ENCODE measurements at places on chromosomes 5 and 9. TPM values are rescaled to one million over a fixed set of nuclear protein-coding genes. Genes with fewer than 3 reads are reported as not detected.

SHLD3 gene
- total RNA-seq = 13.0 TPM

FCN1 gene
- total RNA-seq = 0.82 TPM

MLANA gene
- total RNA-seq = not detected

SLC25A2 gene
- total RNA-seq = not detected

C5orf58 gene
- total RNA-seq = not detected

- DNase-seq = no peak
Measured at GRCh38 chr5:66881480-66882161, 285.4 kb downstream of the MAST4 start.

DNA sequence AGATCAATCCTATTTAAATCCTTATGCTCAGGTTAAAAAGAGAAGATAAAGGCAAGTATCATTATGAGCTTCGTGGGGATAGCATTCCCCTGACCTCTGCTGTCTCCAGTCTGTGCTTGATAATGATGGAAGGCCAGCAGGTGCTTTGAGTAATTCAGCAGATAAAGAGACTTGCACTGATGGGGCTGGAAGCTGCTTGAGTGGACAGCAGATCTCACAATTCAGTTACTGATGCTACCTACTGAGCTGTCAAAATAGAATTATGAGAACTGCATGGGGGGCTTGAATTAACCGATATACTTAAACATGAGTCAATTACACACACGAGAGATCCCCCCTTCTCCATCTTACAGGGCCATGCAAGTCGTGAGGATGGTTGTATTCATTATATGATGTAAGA lies 107.7 kb upstream of the GPR151 start:
- DNase-seq = no peak

DNA sequence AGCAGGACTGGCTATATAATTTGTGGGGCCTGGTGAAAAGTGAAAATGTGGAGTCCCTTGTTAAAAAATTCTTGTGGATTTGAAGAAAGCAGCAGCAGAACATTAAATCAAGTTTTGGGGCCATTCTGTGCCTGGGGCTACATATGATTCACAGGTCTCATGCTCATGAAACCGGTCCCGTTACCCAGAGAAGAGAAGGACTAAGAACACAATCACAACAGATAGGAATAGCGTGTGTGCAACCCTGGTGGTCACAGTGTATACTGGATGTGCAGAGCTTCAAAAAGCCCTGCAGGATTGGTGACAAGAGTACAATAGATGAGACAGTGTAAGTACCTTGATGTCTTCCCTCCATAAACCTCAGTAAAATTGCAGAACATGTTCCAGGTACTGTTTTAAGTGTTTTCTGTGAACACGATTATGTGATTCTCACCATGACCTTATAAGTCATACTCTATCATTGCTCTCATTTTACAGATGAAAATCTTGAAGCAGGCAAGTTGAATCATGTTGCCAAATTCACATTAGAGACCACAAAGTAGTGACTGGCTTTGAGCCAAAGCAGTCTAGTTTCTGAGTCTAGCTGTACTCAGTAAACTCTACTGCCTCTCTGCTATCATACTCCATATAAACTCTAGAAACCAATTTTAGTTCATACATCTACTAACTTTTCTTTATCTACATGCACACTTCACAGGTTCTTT lies 636.5 kb downstream of the TAF11L14 start:
- DNase-seq = no peak

DNA sequence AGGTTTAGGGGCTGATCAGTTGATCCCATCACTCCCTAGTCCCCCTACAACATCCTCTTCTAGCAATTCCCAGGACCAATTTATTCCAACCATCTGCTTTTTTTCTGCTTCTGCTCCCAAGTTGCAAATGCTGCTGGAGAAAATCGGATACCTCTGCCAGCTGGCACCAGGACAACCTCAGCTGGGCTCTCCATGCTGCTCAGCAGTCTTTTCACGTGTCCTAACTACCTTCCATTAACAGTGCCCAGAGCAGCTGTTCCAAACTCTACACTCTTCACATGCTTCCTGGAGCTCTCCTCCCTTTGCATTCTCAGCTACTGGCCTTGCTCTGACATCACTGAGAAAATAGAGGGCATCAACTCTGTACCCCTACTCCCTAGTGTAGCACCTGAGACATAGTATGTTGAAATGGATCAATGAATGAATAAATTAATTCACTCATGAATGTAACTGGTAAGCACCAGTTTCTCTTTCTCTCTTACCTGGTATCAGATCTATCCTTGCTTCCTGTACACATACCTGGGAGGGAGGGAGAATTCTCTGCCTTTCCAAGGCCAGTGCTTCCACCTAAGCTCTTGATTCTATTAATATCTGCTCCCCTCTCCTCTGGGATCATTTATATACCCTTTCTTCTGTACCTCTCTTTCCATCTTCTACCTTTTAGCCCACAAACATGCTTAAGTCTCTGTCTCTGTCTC lies 191.0 kb downstream of the RAB3C start:
- DNase-seq = peak; percentile 4

- DNase-seq = no peak
Measured at GRCh38 chr5:76439929-76440328, 36.8 kb downstream of the IQGAP2 start.

DNA sequence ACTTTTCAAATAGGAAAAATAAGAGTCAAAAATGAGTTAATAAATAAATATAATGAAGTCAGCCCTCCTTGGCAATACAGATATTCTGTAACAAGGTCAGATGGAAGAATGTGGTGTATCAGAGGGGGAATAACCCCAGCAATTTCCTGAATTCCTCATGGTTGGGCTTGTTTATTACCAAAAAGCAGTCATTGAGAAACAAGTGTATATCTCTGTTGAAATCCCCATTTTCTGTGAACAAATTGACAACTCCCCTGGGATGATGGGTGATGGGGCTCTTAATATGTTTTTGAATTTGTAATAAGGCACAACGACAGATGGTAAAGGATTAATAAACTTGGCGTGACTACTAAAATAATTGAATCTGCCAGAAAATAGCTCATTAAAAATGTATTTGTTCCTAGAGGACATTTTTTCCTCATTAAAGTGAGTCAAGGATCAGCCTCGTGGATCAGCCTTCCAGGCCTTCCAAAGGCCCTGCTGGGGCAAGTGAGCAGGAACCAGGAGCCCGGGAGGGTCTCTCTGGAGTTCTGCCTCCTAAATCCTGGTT lies 34.2 kb downstream of the THBS4 start:
- no peak for DNase-seq

- DNase-seq = no peak
Measured at GRCh38 chr9:89984214-89984613, 379.4 kb downstream of the GADD45G start.

- DNase-seq = no peak
Measured at GRCh38 chr5:13566871-13567339, 377.6 kb downstream of the DNAH5 start.

DNA sequence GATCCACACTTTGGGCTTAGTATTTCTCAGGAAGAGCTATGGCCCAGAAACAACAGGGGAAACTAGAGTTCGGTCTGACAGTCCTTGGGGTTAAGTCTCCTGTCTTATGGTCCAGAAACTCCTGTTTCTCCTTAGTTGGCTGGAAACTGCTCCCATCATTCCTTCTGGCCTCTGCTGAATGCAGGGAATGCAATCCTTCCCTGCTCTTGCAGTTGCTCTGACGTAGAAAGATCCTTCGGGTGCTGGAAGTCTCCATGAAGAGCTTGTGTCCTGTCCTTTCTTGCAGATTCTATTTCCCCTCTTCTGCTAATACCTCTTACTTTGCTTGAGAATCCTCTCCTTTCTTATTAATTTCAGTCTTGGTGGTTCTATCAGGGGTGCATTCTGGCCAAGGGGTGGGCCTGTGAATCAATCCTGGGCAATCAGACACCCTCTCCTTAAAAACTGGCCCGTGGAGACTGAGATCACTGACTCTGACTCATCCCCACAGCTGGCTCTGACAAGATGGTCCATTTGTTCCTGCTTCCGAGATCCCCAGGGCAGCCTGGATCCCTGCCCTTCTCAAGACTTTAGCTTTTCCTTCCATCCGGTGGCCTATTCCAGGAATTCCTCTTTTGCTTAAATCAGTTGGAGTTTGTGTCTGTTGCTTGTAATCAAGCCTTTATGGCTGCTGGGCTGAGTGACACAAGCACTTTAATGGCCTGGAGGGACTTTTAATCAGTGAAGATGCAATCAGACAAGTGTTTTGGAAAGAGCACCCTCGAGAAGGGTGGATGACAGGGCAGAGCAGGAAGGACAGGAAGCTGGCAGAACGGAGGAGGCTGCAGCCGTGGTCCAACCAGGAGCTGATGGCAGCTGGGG lies 23.7 kb downstream of the PTGS1 start:
- DNase-seq = no peak

DNA sequence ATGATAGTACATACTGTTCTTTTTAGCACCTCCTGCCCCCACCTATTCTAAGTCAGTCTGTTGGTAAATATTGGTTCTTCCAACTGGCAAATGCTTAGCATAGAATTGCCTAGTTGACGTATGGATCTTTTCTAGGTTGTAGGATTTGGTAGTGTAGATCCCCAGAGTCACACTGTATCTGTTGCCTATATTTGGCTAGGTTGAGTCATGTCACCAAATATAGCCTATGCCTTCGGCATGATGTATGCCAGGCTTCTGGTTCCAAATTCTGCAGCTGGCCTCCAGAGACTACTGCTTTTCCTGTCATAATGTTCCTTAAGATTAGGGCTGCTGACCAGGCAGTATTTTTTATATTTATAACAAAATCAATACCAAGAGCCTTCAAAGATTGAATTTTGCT lies 38.2 kb downstream of the CPEB4 start:
- DNase-seq = peak; percentile 22

DNA sequence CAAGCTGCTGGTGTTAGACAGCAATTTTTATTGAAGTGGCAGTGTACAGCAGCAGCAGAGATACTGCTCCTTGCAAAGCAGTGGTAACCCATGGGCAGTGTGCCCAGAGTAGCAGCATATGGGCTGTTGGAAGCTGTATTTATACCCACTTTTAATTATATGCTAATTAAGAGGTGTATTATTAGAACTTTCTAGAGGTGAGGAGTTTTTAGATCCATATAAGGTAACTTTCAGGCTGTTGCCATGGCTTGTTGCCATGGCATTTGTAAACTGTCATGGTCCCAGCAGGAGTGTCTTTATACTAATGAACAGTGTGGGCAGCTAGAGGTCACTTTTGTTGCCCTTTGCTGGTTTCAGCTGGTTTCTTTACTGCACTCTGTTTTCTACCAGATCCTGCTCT lies 3.7 kb upstream of the PJA2 start:
- DNase-seq = no peak

DNA sequence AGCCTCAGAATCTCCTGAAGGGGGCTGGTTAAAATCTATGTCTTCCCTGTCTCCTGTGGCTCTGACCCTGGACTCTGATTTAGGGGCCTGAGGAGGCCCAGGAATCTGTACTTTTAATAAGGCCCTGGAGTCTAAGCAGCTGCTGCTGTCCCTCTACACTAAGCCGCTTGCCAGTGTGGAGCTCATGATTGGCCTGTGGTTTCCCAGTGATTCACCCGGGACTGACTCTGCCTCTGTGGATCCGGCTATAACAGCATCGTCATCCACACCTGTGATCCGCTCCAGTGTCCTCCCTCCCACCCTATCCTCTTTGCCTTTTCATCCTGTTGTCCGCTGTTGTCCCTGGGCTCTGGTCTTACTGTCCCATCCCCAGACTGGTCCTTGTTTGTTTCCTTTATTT lies 3.7 kb downstream of the SLC31A2 start:
- no peak for DNase-seq

- DNase-seq = no peak
Measured at GRCh38 chr9:131270171-131271015, 5.9 kb downstream of the FAM78A start.

- DNase-seq = no peak
Measured at GRCh38 chr5:174755106-174755505, 30.7 kb downstream of the MSX2 start.

DNA sequence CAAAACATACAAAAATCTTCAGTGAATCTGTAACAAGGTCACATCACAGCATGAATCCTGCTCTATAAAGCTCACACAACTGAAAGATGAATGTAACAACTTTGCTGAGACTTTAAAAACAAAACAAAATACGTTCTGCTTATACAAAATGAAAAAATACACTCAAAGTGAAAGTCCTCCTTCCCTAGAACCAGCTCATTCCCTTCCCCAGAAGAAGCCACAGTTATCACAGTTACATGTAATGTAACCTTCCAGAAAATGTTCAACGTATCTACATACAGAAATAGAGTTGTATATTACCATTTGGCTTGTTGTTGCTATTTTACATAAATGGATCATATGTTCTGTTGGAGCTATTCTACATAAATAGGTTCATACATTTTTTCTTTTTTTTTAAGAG lies 2.6 kb downstream of the AUH start:
- no peak for DNase-seq

GRCh38 chr9:89839952-89840351 lies 235.1 kb downstream of the GADD45G start:
- DNase-seq = no peak

DNA sequence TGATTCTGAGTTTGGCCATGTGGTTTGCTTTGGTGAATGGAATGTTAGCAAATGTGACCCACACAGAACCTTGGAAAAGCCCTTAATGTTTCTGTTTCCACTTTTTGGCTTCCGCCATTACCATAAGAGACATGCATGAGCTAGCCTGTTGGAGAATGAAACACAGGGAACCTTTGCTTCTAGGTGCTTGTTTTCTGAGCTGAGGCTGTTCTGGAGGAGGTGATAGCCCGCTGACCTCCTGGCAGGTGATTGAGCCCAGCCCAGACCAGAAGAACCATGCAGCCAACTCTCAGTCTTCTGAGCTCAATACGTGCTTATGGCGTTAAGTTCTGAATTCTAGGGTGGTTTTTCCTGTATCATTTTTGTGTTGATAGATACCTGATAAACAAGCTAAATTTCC lies 148.6 kb upstream of the KLF9 start:
- DNase-seq = no peak

DNA sequence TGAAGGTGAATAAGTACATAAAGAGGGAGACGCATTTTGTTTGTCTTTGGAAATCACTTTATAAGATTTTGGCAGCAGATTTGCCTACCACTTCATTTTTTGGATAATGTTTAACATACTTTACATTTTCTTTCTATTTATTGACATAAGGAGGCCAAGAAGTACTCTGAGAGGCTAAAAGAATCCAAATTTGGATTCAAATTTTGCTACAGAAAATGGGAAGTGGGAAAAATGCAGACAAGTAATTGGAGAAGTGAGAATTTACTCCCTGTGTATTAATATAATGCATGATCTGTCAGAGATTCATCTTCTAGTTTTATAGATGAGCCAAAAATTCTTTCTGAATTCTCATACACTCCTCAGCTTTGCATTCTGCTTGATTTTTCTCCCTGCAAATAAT lies 411.2 kb upstream of the CTNND2 start:
- DNase-seq = no peak

DNA sequence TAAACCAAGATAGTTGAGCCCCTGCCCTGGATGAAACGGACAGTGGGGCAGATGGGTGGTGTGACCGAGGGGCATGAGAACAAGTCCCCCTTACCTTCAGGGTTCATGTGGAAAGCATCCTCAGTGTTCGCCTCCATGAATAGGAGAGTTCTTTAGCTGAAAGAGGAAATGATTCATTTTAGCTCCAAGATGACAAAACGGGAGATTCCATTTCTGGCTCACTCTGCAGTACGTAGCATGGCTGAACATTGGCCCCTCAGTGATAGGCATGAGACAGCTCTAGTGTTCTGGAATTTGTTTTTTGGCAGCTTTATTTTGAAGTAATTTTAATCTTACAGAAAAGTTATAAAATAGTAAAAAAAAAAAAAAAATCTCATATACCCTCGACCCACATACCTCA lies 70.2 kb upstream of the AGXT2 start:
- DNase-seq = no peak

All from frontal cortex (tissue), 4 donors.